ENCODE measurements at places on chromosomes 13 and 19. TPM values are rescaled to one million over a fixed set of nuclear protein-coding genes. Genes with fewer than 3 reads are reported as not detected.

AMER2 gene
- total RNA-seq, result not detected

FLT1 gene
- 41.9 TPM for total RNA-seq

KLF1 gene
- total RNA-seq, result not detected

PGLYRP2 gene
- total RNA-seq, result not detected

CABP5 gene
- total RNA-seq, result not detected

SPIB gene
- not detected for total RNA-seq

C13orf46 gene
- total RNA-seq, result 20.1 TPM

OSCAR gene
- total RNA-seq, result not detected

SIGLEC5 gene
- total RNA-seq, result 0.58 TPM

ZNF723 gene
- total RNA-seq, result not detected

C13orf42 gene
- not detected for total RNA-seq

SULT2B1 gene
- total RNA-seq, result not detected

GRCh38 chr19:38557205-38557799, 60.5 kb downstream of the MAP4K1 start:
- DNase-seq, result peak; percentile 29

GRCh38 chr13:98575904-98576199, 1.1 kb downstream of the STK24 start:
- no peak for DNase-seq

DNA sequence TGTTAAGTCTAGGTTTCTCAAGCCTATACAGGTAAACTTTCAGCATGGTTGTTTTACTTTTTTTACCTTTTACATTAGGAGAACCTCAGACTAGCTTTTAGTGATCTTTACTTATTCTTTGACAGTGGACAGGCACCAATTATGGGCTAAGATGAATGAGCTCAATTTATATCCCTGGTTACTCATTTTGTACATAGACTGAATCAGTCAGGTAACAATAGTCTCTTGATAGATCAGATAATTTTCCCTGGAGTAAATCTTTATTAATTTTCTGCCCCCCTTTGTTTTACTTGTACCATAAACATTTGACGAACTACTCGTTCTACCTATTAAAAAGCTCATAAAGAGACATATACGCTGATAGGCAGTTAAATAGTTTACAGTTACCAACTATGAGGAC, 22.8 kb downstream of the SPART start:
- DNase-seq, result no peak

DNA sequence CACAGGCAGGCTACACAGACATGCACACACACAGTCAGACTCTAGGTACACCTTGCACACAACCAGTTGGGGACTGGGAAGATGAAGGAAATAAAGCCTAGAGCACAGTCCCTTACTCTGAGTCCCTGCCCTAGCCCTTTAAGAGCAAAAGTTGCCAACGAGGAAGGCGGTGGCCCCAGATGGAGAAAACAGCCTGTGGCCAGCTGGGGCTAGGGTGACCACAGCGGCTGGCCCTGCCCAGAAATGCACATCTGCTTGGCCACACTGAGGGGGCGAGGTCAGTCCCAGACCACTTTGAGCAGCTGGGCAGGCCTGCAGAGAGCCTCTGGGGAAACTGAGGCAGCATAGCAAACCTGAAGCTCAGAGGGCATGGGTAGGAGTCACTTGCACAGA, 52.3 kb downstream of the PTPRS start:
- no peak for DNase-seq

DNA sequence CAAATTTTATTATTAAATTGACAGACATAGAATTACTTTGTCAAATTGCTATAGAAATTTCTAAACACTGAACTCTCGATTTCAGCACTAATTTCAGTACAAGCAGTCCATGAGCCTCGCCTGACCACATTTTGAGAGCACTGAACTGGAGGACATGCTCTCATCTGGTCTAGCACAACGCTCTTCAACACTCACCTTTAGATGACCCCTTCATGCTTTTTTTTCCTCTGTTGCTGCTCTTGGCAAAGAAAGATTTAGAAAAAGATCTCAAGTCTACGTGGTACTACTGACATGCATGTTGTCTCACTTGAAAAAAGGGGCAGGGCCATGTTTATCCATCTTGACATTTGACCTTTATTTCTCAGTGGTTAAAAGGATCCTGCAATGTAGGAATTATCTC, 981.5 kb downstream of the DIAPH3 start:
- DNase-seq, result no peak

- DNase-seq, result no peak
Observed at GRCh38 chr19:44803442-44804428, 5.2 kb upstream of the BCAM start.

GRCh38 chr19:58374200-58374599, 6.6 kb downstream of the ZNF837 start:
- no peak for DNase-seq

GRCh38 chr19:45630463-45630862, 8.7 kb downstream of the EML2 start:
- DNase-seq, result no peak

DNA sequence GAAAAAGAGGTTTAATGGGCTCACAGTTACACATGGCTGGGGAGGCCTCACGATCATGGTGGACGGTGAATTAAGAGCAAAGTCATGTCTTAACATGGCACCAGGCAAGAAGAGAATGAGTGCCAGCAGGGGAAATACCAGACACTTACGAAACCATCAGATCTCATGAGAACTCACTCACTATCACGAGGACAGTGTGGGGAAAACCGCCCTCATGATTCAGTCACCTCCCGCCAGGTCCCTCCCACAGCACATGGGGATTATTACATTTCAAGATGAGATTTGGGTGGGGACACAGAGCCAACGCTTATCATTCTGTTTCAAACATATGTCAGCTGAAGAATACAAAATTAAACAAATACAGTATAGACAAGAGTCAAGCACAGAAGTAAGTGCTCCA, 165.1 kb downstream of the PCCA start:
- DNase-seq, result no peak

DNA sequence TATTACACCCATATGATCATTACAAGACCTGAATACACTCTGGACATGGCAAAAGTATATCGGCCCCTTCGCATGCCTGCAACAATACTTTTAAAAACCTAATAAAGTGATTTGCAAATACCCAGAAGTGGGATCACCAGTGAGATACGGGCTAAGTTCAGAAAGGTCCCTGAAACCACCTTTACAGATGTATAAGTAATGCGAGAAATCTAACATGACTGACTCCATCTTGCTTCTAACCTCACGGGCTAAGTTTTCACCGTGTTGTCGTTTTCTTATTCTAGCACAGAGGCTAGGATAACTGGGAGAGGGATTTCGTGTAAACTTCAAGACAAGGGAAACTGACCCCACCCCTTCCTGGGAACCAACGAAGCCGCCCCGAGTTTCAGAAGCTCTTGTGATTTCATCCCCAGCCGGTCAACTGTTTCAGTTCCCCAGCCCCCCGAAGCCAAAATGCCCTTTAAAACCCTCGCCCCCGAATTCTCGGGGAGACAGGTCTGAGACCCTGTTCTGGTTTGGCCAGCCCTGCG, 703 bp downstream of the NEK3 start:
- no peak for DNase-seq

- DNase-seq, result no peak
Observed at GRCh38 chr13:25928941-25929505, 122.8 kb downstream of the SHISA2 start.

GRCh38 chr19:12665281-12665573, 1.3 kb downstream of the MAN2B1 start:
- peak; percentile 64 for DNase-seq

DNA sequence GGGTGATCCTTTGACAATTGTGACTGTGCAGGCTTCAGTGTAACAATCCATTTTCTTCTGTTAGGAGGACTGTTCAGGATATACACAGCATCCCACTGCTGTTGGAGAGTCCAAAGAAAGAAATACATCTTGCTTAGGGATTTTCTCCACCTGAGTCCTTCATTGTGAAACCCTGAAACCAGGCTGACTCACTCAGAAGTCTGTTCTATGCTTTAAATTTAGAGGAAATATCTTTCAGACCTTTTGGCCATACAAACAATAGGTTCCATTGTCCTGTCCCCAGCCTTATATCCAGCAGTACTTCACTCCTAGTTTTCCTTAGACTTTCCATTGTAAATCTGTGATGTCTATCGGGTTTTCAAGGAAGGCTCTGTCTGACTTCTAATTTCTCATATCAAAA, 379.1 kb downstream of the SUCLA2 start:
- DNase-seq, result no peak

GRCh38 chr19:13260883-13261653, 110.9 kb downstream of the IER2 start:
- DNase-seq, result peak; percentile 33

- no peak for DNase-seq
Observed at GRCh38 chr13:99000137-99000536, 22.3 kb upstream of the DOCK9 start.

- no peak for DNase-seq
Observed at GRCh38 chr19:18388960-18389725, 3.2 kb downstream of the GDF15 start.

GRCh38 chr19:6697291-6697690, 23.2 kb downstream of the C3 start:
- no peak for DNase-seq

GRCh38 chr19:46014941-46015686, 7.7 kb downstream of the PGLYRP1 start:
- DNase-seq, result peak; percentile 90

DNA sequence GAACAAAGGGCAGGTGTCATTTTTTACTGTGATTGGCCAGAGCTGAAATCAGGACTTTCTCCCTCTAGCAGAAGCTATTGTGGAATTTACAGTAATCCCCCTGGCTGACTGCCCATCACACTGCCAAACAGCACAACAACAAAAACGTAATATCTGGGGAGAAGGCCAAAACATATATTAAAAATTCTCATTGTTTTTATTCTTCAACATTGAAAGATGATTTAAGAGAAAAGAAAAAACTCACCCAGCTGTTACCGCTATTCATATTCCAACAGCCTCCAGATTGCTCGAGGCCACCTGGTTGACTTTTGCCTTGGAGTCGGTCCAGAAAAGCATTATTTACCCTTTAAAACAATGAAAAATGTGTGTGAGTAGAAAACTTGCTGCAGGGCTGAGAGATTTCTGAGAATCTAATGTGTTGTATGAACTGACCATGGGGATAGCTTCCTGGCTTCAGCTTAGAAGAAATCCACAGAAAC, 97.2 kb downstream of the EPSTI1 start:
- peak; percentile 86 for DNase-seq

DNA sequence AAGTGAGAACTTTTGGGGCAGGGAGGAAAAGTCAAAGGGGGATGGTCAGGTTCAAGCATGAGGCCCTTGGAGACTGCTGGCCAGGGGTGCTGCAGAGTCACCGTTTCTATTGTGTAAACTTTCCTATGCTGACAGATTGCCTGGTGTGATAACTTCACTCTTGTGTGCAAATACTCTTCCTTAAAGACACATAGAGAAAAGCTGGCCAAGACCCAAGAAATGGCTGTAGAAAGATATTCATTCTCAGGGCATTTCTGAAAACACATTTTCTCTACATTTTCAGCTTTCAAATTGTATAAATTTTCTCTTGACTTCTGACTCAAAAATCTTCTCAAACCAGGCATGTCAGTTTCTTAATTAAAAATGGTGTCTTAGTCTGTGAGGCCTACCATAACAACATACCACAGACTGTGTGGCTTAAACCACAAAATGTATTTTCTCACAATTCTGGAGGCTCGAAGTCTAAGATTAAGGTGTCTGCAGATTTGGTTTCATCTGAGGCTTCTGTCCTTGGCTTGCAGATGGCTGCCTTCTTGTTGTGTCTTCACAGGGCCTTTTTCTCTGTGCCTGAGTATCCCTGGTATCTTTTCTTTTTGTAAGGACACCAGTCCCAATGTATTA, 304.5 kb downstream of the KCNRG start:
- peak; percentile 23 for DNase-seq

- peak; percentile 48 for DNase-seq
Observed at GRCh38 chr13:105773863-105774538, 761.5 kb downstream of the EFNB2 start.

GRCh38 chr13:105105471-105105870, 1430.0 kb downstream of the EFNB2 start:
- DNase-seq, result no peak

- peak; percentile 41 for DNase-seq
Observed at GRCh38 chr13:35733827-35734226, 257.3 kb upstream of the MAB21L1 start.

Data from stomach (tissue), 19 donors.